NCI-H2171 (cell line): ENCODE measurements at places on chromosomes 5 and 9.

DNA sequence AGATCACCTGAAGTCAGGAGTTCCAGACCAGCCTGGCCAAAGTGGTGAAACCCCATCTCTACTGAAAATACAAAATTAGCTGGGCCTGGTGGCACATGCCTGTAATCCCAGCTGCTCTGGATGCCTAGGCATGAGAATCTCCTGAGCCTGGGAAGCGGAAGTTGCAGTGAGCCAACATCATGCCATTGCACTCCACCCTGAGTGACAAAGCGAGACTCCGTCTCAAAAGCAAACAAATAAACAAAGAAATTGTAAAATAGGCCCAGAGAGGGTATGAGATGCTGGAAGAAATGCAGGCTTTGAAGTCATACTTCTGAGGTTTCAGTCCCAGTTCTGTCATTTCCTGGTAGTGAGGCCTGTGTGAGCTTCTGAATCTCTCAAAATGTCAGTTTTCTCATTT, 5.3 kb upstream of the ARHGEF37 start:
- DNase-seq, result no peak

GRCh38 chr5:157459715-157460599, at the start of gene NIPAL4:
Gene NIPAL4, plus strand, starts transcription at chr5:157460213. Its CDS starts 108 bp downstream, at chr5:157460321.
- no peak for DNase-seq

GRCh38 chr5:98503616-98504015, 269.8 kb upstream of the RGMB start:
- no peak for DNase-seq

DNA sequence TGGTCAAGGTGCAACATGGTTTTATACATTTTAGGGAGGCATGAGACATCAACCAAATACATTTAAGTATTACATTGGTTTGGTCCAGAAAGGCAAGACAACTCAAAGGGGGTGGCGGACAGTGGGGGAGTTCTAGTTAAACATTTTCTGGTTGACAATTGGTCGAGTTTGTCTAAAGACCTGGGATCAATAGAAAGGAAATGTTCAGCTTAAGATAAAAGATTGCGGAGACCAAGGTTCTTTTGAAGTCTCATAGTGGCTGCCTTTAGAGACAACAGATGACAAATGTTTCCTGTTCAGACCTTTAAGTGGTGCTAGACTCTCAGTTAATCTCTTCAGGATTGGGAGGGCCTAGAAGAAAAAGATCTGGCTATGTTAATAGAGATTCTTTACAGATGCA, 47.7 kb upstream of the TTC39B start:
- no peak for DNase-seq

GRCh38 chr9:68817079-68817875, 112.2 kb downstream of the PIP5K1B start:
- no peak for DNase-seq

DNA sequence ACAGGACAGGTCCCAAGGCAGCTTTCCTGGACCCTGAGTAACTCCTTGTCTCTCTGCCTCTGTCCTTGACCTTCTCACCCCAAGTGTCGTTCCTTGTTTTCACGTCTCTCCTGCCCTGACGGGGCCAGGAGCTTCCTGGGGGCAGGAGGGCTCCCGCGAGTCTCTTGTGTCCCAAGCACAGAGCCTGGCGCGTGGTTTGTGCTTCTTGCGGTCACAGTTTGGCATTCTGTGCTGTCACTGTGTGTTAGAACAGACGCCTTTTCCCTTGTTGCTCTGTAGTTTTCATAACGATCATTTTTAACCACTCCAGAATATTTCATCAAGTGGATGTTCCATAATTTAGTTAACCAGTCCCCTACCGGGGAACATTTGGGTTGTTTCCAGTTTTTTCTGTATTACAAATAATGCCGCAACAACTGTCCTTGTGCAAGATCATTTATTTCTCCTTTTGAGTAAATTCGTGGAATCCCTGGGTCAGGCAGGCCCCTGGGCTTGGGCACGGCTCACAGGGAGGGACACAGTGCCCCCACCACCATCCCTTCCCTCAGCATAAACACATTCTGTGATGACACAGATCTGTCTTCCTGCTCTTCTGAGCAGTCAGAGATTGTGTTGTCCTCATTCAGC, 71.9 kb downstream of the TSPAN17 start:
- DNase-seq, result no peak
